ENCODE measurements at places on chromosomes 2 and 18.

DNA sequence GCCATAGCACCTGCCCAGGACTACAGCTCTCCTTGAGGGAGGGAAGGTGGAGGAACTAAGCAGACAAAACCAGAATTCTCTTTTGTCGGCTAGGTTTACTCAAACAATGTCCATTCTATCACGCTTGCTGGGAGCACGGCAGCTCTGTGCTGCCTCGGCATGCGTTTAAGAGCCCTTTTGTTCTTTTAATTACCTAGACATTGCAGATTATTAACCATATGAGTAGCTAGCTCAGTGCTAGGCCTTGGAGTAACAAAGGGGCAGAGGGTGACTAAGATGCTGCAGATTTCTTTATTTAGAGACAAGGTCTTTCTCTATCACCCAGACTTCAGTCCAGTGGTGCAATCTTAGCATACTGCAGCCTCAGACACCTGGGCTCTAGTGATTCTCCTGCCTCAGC is 11.1 kb downstream of the MSGN1 start:
- DNase-seq, result no peak

- DNase-seq, result no peak
Observed at GRCh38 chr2:169362894-169363559, 693 bp upstream of the LRP2 start.

DNA sequence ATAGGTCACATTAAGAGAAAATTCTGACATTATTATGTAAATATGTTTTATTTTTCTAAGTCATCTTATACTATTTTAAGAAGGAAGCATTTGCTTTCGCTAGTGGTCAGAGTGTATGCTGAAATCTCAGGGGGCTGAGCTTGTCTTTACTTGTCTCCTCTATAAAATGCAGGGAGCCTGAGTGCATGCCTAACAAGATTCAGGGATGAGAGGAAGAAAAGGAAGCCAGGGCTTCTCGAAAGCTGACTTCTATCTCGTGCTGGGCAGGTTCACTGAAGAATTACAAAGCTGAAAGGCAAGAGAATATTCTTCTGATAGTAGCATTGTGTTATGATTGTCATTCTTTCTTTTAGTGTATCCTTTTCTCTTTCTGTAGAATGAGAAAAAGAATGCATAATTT is 467.4 kb downstream of the SOX11 start:
- no peak for DNase-seq

GRCh38 chr2:229205704-229206103 is 65.4 kb downstream of the PID1 start:
- no peak for DNase-seq

DNA sequence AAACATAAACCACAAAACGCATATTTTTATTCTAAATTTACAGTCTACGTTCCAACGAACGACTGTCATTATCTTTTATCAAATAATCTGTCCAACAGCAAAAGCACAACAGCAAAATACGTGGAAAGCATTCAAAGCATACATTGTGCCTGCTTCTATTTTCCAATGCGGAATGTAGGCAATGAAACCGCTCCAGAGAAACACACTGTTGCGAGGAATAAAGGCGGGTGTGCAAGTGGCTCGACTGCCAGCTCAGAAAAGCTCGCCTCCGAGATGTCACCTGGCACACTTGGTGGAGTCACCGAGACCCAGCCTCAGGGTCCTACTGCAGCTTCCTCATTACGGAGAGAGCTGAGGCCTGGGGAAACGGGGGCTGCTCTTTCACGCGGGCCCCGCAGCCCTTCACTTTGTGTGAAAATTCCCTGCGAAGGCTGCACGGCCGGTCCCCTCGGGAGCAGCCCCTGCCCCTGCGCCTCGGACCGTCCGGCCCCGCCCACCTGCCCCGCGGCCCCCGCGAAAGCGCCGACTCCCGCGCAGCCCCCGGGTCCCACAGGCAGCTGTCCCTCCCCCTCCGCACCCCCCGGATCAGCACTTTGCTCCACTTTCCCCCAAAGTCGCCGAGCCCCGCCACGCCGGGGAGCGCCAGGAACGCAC is 752 bp downstream of the MGAT4A start:
- DNase-seq, result no peak

- DNase-seq, result no peak
Observed at GRCh38 chr2:62001431-62001830, 96.0 kb downstream of the COMMD1 start.

GRCh38 chr2:67322353-67323001 is 74.7 kb upstream of the ETAA1 start:
- no peak for DNase-seq

GRCh38 chr18:42758852-42759251 is 356.6 kb downstream of the RIT2 start:
- no peak for DNase-seq

- DNase-seq, result no peak
Observed at GRCh38 chr18:55353806-55354205, 234.2 kb downstream of the TCF4 start.

Data from stimulated activated CD4-positive, alpha-beta T cell treated with anti-CD3 and anti-CD28 coated beads, Interleukin-1b, Interleukin-23, amount 100 ng/mL, for 1 hour (primary cell).